ENCODE measurements at places on chromosomes 6 and 20.

GRCh38 chr6:137738931-137739504, 128.0 kb upstream of the TNFAIP3 start:
- DNase-seq, result no peak

- DNase-seq, result no peak
Measured at GRCh38 chr20:44516491-44516890, 5.4 kb downstream of the SERINC3 start.

DNA sequence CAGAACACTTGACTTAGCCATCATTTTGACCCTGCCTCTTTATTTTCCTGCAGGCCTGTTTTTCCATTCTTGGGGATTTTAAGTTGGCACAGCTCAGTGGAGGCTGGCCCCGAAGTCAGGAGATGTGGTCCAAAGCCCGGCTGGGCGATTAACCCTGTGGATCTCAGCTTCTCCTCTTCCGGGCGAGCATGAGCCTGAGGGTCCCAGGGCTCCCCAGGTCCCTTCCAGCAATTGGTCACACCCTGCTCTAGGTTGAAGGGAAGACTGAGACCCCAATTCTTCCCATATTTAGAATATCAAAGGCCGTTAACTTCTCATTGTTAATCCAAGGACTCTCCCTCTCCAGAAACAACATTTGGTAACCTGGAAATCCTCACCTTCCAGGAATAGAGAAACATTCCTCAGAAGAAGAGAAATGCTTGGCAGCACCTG, 2.3 kb downstream of the THBS2 start:
- DNase-seq, result peak; percentile 68

DNA sequence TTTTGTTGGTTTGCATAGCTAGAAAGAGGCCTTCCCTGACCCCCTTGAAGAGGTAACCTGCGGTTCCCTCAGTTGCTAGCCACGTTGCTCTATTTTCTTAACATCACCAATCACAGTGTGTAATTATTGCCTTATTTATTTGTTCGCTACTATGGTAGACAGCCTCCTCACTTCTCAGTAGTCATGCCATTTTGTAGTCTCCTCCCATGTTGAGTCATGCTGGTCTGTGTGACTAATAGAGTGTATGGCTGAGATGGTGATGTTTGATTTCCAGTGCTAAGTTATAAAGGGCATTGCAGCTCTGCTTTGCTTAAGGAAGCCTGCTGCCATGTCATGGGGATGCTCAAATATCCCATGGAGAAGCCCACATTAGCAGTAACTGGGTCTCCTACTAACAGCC, 236.6 kb upstream of the CHD6 start:
- DNase-seq, result no peak

- no peak for DNase-seq
Measured at GRCh38 chr6:25239059-25239458, 40.1 kb upstream of the CARMIL1 start.

DNA sequence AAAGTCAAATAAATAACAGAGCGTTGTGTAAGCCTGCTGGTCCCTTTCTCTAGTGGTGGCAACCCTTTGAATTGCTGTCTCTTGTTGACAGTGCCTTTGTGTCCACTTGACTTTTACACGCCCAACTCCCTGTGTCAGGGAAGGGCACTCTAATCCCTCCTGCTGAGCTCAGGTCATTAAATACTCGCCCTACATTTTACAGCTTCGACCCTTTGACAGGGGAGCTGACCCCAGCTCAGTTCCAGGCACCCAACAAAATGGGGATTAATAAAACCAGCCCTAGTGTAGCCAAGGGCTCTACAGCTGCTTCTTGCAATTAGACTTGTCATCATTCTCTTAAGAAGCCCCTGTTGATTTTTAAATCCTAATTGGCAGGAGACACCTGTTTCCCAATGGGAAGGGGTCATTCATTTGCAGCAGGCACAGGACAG, 308.2 kb downstream of the EYA4 start:
- DNase-seq, result no peak

- DNase-seq, result peak; percentile 97
Measured at GRCh38 chr20:51456511-51457509, 85.7 kb downstream of the NFATC2 start.

DNA sequence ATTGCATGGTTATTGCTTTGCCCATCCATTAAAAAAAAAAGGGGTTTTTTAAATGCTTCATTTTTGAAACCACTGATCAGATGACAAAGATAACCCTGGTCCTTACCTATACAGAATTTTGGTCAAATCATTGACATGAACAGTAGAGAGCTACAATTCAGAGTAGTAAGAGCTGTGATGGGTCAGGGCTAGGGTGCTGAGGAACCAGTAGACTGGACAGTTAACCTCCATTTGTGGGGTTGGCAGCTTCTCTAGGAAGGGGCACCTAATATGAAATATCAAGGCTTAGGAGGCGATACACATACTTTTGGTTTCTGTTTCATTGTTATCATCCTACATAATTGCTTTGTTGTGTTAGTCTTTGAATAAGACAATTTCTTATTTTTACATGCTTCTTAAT, 55.1 kb downstream of the ORC3 start:
- no peak for DNase-seq

- no peak for DNase-seq
Measured at GRCh38 chr6:150286912-150287311, 81.9 kb upstream of the IYD start.

GRCh38 chr20:9514072-9514460, 324 bp upstream of the LAMP5 start:
- no peak for DNase-seq

DNA sequence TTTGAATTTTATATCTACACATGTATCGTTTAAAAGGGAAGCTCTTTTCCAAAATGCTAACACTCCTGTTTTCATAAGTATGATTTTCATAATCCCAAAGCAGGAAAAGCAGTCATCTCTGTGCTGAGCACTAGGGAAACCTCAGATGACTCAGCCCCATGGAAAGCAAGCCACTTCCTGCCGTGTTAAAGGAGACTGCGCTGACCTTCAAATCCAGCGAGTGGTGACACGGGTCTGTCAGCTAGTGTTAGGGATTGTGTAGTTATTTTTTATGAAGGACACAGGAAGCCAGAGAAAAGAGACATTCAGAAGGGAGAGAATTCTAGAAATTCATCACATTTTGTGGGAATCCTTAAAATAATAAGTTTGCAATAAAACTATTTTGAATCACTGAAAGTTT, 57.0 kb upstream of the CD93 start:
- peak; percentile 57 for DNase-seq

DNA sequence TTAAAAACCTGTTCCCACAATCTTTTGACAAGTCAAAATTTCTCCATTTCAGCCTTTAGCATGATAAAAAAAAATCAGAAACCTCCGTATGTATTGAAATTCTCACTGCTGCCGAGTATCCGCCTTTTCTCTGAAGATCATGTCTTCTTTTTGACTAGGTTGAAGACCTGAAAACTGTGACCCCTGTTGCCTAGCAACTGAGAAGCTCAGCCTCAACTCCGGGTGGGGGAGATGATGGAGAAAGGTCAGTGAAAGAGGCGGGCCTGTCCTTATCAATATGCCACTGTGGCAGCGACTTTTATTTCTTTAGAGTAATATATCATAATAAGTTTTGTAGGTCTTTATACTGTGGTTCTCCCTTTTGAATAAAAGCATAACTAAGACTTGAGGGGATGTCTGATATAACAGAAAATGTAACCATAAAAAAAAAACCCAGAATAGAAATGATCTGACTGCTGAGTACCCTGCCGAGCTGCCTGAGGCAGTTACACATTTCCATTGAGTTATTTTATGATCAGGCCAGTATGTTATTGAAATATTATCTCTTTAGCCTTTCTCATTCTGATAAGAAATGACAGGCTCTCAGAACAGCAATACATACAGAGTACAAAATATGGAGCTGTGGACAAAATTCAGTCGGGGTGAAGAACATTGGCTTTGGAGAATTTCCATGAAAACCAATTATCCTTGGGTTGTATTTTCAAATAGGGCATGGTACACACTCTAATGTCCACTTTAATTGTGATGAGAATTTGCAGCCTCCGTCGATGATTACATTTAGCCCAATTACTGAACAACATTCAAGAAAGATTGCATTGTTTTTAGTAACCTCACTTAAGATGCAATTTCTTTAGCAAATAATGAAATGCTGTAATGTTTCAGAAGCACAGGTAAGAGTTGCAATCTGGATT, 136.7 kb upstream of the EEF1E1 start:
- no peak for DNase-seq

DNA sequence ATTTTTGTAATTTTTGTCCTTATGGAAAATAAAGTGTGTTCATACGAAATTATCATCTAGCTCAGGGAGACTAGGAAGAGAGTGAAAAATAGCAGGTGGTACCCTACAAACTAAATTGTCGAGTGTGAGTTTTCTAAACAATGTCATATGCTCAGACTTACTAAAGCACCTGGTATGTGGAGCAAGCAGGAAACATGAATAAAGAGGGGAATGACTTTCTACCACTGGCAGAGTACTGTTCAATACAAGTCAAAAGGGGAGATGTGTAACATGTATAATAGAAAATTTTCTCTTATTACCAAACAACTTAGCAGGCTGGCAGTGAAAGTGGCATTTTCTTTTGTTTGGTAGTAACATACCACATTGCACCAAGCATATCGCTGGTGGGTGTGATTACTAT, 36.1 kb downstream of the CTNNBL1 start:
- DNase-seq, result no peak

- DNase-seq, result no peak
Measured at GRCh38 chr20:51425347-51426106, 117.0 kb downstream of the NFATC2 start.

- DNase-seq, result no peak
Measured at GRCh38 chr20:44941120-44941691, 19.0 kb downstream of the TOMM34 start.

DNA sequence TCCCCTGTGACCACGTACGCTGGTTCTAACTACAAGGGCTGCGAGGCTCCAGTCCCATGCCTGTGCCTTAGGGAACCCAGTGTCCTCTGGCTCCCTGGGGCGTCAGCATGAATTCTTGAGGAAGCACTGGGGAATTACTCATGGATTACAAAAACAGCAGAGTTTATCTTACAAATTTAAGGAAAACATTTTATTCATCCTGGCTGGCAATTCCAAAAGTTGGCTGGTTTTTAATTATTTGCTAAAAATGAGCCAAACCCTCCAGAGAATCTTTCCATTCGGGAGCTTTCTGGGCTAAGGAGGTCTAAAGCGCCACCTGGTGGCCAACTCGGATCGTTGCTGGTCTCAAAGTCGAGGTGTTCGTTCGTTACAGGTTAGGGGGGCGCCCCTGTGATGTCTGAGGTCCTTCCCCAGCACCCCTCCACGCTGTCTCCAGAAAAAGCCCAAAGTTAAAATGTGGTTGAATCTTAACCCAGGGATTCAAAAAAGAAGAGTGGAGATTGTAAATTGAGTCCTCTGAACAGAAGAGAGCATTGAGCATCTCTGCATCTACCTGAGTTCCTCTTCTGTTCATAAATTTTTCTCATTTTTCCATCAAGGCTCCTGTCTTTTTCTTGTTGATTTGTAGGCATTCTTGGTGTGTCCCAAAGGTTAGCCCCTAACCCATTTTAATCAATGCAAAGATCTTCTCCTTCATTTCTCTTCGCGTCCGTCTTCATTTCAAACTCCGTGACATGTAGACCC, 99.4 kb downstream of the BFSP1 start:
- DNase-seq, result peak; percentile 49

DNA sequence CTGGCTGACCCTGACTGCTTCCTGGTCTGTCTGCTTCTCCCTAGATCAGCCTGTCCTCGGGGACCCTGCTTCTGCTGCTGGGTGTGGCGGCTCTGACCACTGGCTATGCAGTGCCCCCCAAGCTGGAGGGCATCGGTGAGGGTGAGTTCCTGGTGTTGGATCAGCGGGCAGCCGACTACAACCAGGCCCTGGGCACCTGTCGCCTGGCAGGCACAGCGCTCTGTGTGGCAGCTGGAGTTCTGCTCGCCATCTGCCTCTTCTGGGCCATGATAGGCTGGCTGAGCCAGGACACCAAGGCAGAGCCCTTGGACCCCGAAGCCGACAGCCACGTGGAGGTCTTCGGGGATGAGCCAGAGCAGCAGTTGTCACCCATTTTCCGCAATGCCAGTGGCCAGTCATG, 6.3 kb downstream of the NRSN2 start:
- DNase-seq, result no peak

- DNase-seq, result no peak
Measured at GRCh38 chr20:20713244-20713765, 861 bp upstream of the RALGAPA2 start.

GRCh38 chr20:46111028-46111835, 6.9 kb upstream of the CD40 start:
- DNase-seq, result no peak

DNA sequence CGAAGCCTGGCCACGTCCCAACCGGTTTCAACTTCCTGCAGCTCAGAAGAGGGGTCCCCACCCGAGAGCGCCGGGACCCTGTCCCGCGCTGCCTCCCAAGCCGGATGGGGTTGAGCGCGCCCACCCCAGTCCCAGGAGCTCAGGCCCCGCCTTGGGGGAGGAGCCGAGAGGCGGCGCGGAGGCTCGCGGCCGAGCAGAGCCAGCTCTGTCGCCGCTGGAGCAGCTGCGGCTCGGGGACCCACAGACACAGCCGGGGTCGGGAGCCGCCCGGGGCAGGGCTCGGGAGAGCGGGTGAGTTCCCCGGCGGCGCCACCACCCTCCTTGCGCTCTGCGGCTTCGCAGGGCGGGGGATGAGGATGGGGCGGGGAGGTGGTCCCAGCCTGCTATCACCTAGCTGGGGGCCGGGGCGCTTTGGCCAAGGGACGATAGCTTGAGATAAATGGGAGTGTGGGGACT, at the start of gene PPP1R16B:
Gene PPP1R16B, plus strand, starts transcription at position 196 of the 456 bp plus-strand sequence. CDS start 30,229 bp downstream, outside the sequence.
- peak; percentile 63 for DNase-seq

GRCh38 chr6:30880698-30881252, 3.5 kb upstream of the DDR1 start:
- peak; percentile 77 for DNase-seq

DNA sequence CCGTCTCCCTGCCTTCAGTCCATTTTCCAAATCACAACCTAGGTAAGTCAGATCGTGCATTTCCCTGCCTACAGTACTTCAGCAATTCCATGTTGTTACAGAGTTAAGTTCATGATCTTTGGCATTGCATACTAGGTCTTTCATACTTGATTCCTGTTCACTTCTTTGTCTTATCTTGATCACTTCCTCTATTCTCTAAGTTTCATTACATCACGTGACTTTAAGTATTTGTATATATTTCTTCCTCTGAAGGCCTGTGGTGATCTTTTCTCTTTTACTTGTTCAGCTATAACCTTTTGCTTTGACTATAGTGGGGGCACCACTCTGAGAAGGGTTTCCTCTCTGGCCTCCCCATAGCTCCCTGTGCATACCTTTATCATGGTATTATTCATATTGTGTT, 100.2 kb downstream of the TRMT11 start:
- DNase-seq, result no peak

DNA sequence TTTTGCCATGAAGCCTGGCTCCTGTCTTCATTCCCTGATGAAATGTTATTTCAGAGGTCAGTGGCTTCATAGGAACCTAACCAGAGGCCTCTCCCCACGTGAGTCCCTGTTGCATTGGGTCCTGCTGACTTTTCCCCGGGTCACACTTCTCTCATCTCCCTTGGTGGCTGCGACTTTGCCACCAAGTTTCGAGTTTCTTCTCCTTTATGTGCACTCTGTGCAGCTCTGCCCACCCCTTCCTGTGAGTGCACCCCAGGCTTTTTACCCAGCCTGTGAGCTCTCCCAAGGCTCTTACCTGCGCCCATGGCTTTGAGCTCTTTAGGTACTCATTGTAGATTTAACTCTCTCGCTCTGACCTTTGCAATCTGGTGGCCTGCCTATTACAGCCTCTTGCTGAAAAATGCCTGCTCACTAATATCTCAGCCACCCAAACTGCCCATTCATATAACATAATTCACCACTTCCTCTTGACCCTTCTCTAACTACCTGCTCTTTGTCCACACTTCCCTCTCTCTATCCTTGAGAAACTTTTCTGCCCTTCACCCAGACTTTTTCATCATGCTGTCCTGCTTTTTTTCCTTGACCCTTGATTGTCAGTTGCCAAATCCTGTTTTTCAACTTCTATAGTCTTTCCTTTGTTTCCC, 105.9 kb downstream of the SASH1 start:
- DNase-seq, result no peak
